ENCODE measurements at places on chromosomes 7 and 10. TPM values are rescaled to one million over a fixed set of nuclear protein-coding genes. Genes with fewer than 3 reads are reported as not detected.

Gene LIPJ
- 0.03 TPM for polyA plus RNA-seq

Gene FFAR4
- 9.3 TPM for polyA plus RNA-seq

Gene GSTO2
- polyA plus RNA-seq = 14.9 TPM

Gene PDLIM1
- polyA plus RNA-seq = 239 TPM

Gene WNT8B
- polyA plus RNA-seq = 0.21 TPM

Gene JCAD
- polyA plus RNA-seq = 40.2 TPM

Gene OR2A5
- polyA plus RNA-seq = not detected

Gene STAG3
- not detected for polyA plus RNA-seq

Gene KCND2
- polyA plus RNA-seq = 0.46 TPM

Gene CACNB2
- polyA plus RNA-seq = 3.4 TPM

Gene PCLO
- under 0.01 TPM for polyA plus RNA-seq

Gene OR13A1
- 0.04 TPM for polyA plus RNA-seq

Gene INA
- polyA plus RNA-seq = 0.03 TPM

Gene SAMD9L
- polyA plus RNA-seq = 4.9 TPM

Gene GIMAP7
- 9.3 TPM for polyA plus RNA-seq

Gene GBX1
- polyA plus RNA-seq = not detected

Gene SLC16A9
- 1.4 TPM for polyA plus RNA-seq

Gene ANKRD26
- 1.4 TPM for polyA plus RNA-seq

Gene ACBD7
- 0.13 TPM for polyA plus RNA-seq

Gene TAC1
- 3.9 TPM for polyA plus RNA-seq

Gene TACC2
- polyA plus RNA-seq = 34.9 TPM

Gene PRPS1L1
- not detected for polyA plus RNA-seq

Gene ADIRF
- polyA plus RNA-seq = 135 TPM

Gene ZNF425
- polyA plus RNA-seq = 0.56 TPM

Gene PNLIP
- 3.7 TPM for polyA plus RNA-seq

Gene PPRC1
- polyA plus RNA-seq = 8.9 TPM

Gene PILRA
- polyA plus RNA-seq = 12.8 TPM

Gene KLF14
- polyA plus RNA-seq = 0.45 TPM

Gene PRTFDC1
- polyA plus RNA-seq = 2.1 TPM

Gene KEL
- 0.04 TPM for polyA plus RNA-seq

Gene OR2A42
- 0.42 TPM for polyA plus RNA-seq

Gene AKR1C4
- not detected for polyA plus RNA-seq

Gene ASB10
- polyA plus RNA-seq = not detected

Gene RBP4
- 158 TPM for polyA plus RNA-seq

Gene NPM3
- polyA plus RNA-seq = 26.5 TPM

Gene OLAH
- 1.0 TPM for polyA plus RNA-seq

Gene GSAP
- polyA plus RNA-seq = 6.6 TPM

Gene TET1
- polyA plus RNA-seq = 0.27 TPM

Gene DNA2
- polyA plus RNA-seq = 0.67 TPM

Gene MORN4
- 4.6 TPM for polyA plus RNA-seq

Gene THAP5
- 5.6 TPM for polyA plus RNA-seq

Gene GPR146
- polyA plus RNA-seq = 41.9 TPM

Gene SLC26A5
- polyA plus RNA-seq = not detected

Gene MRLN
- polyA plus RNA-seq = not detected

Gene ANKRD7
- 0.67 TPM for polyA plus RNA-seq

Gene PRKG1
- 13.2 TPM for polyA plus RNA-seq

Gene AGMO
- polyA plus RNA-seq = 0.26 TPM

Gene DENND2A
- polyA plus RNA-seq = 38.9 TPM

Gene MBL2
- not detected for polyA plus RNA-seq
